Effector memory CD4-positive, alpha-beta T cell (primary cell): ENCODE measurements at places on chromosomes 1 and 21.

- no peak for DNase-seq
Observed at GRCh38 chr1:109060707-109061106, 15.1 kb downstream of the TAF13 start.

DNA sequence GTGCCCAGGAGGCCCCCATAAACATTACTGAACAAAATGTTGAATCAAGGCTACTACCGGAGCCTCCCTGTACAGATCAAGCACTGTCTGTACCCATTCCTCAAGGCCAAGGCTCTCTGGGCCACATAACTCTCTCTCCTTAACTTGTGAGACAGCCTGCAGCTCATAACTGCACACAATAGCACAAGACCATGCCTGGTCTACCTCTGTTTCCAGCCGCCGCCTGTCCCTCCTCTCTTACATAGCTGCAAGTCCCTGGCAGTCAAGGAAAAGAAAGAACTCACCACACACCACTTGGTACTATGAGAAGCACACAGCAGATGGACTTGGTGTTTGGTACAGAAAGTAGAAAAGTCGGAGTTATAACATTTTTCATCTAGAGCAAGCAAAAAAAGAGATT lies 91.1 kb downstream of the SSBP3 start:
- no peak for DNase-seq

- DNase-seq = no peak
Observed at GRCh38 chr1:207870306-207871031, 40.5 kb downstream of the CD34 start.

- no peak for DNase-seq
Observed at GRCh38 chr1:160618763-160619274, 28.0 kb downstream of the SLAMF1 start.

GRCh38 chr1:162905174-162906158 lies 44.5 kb upstream of the CCDC190 start:
- no peak for DNase-seq
